ENCODE measurements at places on chromosomes 3 and 15. TPM values are rescaled to one million over a fixed set of nuclear protein-coding genes. Genes with fewer than 3 reads are reported as not detected.

HCN4 gene
- not detected for total RNA-seq

SOX14 gene
- total RNA-seq, result not detected

C3orf49 gene
- total RNA-seq, result not detected

SMCO1 gene
- total RNA-seq, result not detected

TIPARP gene
- total RNA-seq, result 45.7 TPM

RTP1 gene
- not detected for total RNA-seq

All from uterine smooth muscle cell (primary cell).